ENCODE measurements at places on chromosomes 1 and 21.

DNA sequence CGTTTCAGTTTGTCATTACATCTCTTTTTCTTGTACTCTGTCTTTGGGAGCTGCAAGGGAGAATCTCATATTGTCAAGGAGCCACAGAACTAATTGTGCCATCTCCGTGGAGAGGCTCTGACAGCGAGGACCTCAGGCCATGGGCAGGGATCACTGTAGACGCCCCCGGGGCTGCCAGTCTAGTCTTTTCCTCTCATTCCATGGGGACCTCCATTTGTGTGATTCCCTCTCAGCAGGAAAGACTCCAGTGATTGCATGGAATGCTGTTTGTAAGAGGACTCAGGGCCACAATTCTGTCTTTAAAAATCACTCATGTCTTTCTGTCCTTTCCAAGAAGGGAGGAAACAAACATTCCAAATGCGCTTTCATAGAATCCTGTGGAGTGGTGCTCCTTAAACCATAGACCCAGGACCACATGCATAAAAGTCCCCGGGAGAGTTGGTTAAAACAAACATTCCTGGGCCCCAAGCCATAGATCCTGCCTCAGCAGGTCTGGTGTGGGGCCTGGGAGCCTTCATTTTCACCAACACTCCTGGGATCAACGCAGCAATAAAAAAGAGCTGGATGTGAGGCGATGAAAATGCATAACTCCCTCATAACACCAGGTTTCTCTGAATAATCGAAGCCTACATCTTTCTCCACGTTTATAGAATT lies 104.5 kb downstream of the ZP4 start:
- no peak for DNase-seq

DNA sequence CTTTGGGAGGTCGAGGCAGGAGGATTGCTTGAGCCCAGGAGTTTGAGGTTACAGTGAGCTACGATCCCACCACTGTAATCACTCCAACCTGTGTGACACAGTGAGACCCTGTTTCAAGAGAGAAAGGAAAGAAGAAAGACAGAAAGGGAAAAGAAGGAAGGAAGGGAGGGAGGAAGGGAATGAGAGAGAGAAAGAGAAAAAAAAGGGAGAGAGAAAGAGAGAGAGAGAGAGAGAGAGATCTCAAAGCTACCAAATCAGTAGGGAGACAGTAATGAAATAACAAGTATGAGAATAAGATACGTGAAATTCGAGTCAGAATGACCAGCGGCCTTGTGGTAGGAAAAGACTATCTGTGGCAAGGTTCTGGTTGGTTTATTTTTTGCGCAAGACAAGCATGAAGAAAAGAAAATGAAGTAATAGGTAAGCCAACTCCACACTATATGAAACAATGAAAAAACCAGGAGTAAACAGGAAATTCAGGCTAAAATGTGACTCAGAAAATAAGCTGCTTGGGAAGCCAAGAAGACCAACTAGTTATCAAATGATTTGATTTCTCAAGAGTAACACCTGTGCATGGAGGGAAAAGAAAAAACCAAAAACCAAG lies 8.9 kb downstream of the MTF1 start:
- DNase-seq = no peak

GRCh38 chr1:66729523-66729922 lies 22.7 kb upstream of the DYNLT5 start:
- no peak for DNase-seq

- no peak for DNase-seq
These were observed 208.1 kb downstream of the PRDM2 start for GRCh38 chr1:13908128-13908527.

DNA sequence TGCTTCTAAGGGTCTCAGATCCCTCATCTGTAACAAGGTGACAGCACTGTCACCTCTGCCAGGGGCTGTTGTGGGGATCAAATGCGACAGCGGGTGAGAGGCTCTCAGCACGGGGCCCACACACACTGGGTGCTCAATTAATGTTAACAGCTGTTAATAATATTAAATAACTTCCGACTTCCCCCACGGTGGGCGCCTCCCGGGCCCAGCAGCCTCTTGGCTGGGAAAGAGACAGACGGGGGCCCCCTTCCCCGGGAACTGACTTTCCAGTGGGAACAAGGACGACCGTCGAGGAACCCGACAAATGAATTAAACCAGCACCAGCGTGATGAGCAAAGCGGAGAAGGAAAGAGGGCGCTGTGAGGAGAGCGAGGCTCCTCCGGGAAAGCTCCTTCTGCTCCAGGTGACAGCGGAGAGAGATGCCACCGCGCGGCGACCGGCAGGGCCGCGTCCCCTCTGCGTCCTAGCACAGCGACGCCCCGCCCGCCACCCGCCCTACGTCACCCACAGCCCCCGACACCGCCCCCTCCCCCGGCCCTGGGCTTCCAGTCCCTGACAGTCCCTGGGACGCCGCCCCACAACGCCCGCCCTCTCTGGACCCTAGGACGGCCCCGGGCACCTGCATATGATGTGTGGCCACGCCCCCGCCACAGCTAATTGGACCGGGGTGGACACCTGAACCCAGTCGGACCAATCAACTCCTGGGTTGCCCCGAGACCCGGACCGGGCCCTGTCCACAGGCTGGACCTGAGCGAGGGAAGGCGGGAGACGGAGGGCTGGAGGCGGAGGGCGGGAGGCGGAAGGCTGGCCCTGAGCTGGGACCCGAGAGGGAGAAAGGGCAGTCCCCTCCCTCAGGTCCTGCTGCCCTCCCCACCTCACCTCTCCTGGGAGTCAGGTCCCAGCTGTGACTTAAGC lies 38.2 kb downstream of the MATN1 start:
- DNase-seq = peak; percentile 6

- DNase-seq = no peak
These were observed 4.0 kb downstream of the PHC2 start for GRCh38 chr1:33426916-33427315.

DNA sequence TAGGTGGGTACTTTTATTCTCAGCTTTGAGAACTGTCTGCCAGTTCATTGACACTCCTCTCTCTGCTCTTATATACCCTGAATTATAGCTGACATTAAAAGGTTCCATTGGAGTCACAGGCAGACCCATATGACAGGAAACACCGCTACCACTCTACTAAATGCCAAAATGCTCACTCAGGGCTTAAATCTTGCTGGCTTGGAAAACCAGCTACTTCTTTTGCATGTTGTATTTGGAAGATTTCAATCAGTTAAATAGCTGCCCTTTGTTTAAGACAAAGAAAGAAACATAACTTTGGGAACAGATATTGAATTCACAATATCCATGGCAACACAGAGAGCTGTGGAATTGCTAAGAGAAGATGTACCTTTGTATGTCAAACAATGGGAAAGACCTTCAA lies 876.5 kb downstream of the USP25 start:
- no peak for DNase-seq

All from activated T-cell treated with anti-CD3 and anti-CD28 coated beads for 48 hours (primary cell).